ENCODE measurements at places on chromosomes 2 and 18. TPM values are rescaled to one million over a fixed set of nuclear protein-coding genes. Genes with fewer than 3 reads are reported as not detected.

Gene KLF11
- 10.2 TPM for total RNA-seq

Gene CYP27C1
- total RNA-seq: not detected

Gene DNAJC5G
- total RNA-seq: not detected

Gene INHBB
- 0.11 TPM for total RNA-seq

Gene PRR30
- total RNA-seq: not detected

Gene SCN1A
- total RNA-seq: not detected

Gene ITPRIPL1
- total RNA-seq: 39.5 TPM

Gene SF3B1
- total RNA-seq: 249 TPM

Gene PSD4
- total RNA-seq: 155 TPM

Gene GKN1
- total RNA-seq: not detected

Gene C18orf54
- 3.4 TPM for total RNA-seq

Gene ZNF521
- 0.16 TPM for total RNA-seq

Gene SPDYA
- 0.91 TPM for total RNA-seq

Gene TPO
- not detected for total RNA-seq

Gene CAVIN2
- 0.33 TPM for total RNA-seq

Gene IL18RAP
- 9.6 TPM for total RNA-seq

Gene TACR1
- not detected for total RNA-seq

Gene RAB6C
- not detected for total RNA-seq

Gene RTP5
- 0.13 TPM for total RNA-seq

Gene E2F6
- total RNA-seq: 21.8 TPM

Gene GCKR
- total RNA-seq: not detected

Gene NT5C1B
- not detected for total RNA-seq

Gene CD8B2
- 0.21 TPM for total RNA-seq

Gene OSGEPL1
- 11.5 TPM for total RNA-seq

Gene G6PC2
- total RNA-seq: not detected

Gene SCN3A
- total RNA-seq: not detected

Gene CNDP1
- total RNA-seq: 0.15 TPM

Gene GRB14
- total RNA-seq: not detected

Gene INPP5D
- total RNA-seq: 31.7 TPM

Gene C2orf66
- not detected for total RNA-seq

Gene NAT8
- total RNA-seq: not detected

Gene SPATA3
- total RNA-seq: not detected

Gene TSPYL6
- total RNA-seq: not detected

Gene TNFRSF11A
- total RNA-seq: 2.9 TPM

Gene TXNDC2
- total RNA-seq: not detected

Gene SERPINB8
- 17.4 TPM for total RNA-seq

Gene KHK
- 10.7 TPM for total RNA-seq

Gene DOK1
- total RNA-seq: 27.9 TPM

Gene NEDD4L
- total RNA-seq: 4.7 TPM

Gene KCNG2
- total RNA-seq: not detected

Gene HOXD13
- total RNA-seq: not detected

Gene IL1R2
- 4.1 TPM for total RNA-seq

Gene CDK15
- total RNA-seq: not detected

Gene FZD7
- total RNA-seq: 0.29 TPM

Gene TMEFF2
- not detected for total RNA-seq

Gene HOXD4
- total RNA-seq: not detected

Gene PAIP2B
- 1.0 TPM for total RNA-seq

Gene FAM228A
- not detected for total RNA-seq

Gene LTBP1
- total RNA-seq: 0.22 TPM

Gene MEP1B
- not detected for total RNA-seq

Gene CHRNG
- total RNA-seq: not detected

All from activated T-cell treated with anti-CD3 and anti-CD28 coated beads, Interleukin-2, amount 50 U/mL, for 4 hours (primary cell).